ENCODE measurements at places on chromosomes 6 and 20.

DNA sequence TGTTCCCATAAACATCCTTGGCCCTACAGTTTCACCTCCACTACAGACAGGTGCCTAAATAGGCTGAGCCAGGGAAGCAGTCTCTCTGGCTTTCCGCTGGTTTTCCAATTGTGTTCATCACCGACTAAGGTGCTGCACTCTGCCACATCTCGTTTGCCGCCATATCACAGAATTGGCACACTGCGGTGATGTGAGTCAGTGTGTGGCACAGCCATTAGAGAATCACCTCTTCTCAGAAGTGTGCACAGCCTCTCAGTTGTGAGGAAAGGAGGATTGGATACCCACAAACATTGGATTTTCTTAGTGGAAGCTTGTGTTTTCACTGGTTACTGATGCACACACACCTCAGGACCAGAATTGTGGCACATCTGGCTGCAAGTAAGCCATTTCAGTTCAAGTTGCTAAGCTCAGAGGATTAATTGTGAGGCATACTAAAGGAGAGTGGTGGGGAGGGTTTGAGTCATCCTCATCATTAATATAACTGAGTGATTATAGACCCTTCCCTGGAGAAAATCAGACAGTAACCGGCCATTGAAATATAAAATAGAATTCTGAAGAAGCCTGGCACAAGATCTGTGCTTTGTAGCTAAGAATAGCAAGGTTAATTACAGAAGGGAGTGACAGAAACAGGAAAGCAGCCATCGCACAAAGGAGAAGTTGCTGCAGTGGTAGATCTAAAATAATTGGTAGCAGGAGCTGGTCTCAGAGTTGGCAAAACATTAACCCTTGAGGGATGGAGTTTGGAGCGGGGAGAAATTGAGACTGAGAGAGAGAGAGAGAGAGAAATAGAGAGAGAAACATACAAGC is 506.9 kb downstream of the LMBRD1 start:
- DNase-seq: no peak

DNA sequence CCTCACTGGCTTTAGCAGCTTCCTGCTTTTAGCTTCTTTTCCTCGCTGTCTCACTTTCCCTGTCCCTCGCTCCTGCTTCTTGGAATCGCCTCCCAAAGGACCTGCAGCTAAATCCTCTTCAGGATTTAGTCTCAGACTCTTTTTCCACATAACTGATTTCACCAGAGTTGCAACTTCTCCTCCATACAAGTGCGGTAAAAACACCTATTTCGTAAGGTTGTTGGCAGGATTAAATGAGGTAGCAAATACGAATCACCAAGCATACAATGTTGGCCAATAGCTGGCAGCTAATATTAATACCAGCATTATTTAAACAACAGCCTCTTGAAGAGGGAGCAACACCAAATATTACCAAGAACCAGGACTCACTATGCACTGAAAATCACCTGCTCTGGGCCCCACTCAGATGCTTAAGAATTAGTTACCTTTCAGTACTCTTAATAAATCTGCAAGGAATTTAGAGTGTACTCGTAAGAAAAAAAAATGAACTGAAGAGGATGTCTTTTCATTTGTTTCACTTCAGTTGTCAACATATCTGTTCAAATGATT is 123.0 kb downstream of the DTNBP1 start:
- no peak for DNase-seq

- no peak for DNase-seq
Observed at GRCh38 chr20:52410731-52411234, 219.2 kb upstream of the ZFP64 start.

DNA sequence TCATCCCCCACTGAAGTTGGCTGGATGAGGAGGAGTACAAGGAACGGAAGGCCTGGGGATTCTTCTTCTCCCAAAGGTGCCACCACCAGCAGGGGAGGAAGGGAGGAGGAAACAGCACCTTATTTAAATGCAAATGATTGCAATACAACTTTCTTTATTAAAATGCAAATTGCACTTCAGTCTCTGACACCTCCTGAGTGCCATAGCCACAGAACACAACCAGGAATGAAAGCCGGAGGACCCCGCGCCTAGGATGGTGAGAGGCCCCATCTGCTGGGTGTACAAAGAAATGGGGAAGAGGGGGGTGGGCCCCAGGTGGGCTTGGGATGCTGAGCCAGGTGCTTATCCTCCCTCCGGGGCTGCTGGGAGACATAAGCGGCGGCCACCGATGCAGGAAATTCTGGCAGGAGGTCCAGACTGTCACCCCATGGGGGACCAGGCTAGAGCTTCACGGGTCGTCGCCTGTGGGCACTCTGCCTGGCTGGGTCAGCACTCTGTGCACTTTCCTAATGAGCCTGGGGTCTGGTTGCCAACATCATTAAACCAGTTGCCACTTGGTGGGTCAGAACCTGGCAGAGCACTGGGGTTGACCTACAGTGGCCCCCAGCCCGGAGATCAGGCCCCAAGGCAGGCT is 154.2 kb upstream of the MLN start:
- DNase-seq: no peak

DNA sequence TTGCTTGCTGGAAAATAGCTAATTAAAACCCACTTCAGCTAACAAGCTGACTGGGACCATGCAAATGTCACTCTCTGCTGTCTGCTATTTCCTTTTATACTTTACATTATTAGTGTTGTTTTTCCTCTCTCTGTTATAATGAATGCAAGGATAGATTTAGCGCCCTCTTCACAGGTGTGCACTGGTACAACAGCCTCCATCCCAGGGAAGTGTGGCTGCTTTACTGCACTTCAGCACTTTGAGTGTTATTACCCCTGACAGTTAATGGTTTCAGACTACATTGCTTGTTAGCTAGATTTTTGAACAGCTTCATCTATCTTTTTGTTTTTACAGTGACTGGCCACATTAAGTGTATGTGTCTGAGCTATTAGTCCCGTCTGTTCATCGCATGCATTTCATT is 405.7 kb downstream of the RNF144B start:
- DNase-seq: no peak

- no peak for DNase-seq
Observed at GRCh38 chr20:34705397-34706301, 1.5 kb downstream of the TP53INP2 start.

- no peak for DNase-seq
Observed at GRCh38 chr6:29131691-29132090, 23.8 kb downstream of the OR2J3 start.

- DNase-seq: no peak
Observed at GRCh38 chr20:7010527-7010926, 243.0 kb downstream of the BMP2 start.

- DNase-seq: no peak
Observed at GRCh38 chr6:135185483-135185882, 4.4 kb downstream of the MYB start.

DNA sequence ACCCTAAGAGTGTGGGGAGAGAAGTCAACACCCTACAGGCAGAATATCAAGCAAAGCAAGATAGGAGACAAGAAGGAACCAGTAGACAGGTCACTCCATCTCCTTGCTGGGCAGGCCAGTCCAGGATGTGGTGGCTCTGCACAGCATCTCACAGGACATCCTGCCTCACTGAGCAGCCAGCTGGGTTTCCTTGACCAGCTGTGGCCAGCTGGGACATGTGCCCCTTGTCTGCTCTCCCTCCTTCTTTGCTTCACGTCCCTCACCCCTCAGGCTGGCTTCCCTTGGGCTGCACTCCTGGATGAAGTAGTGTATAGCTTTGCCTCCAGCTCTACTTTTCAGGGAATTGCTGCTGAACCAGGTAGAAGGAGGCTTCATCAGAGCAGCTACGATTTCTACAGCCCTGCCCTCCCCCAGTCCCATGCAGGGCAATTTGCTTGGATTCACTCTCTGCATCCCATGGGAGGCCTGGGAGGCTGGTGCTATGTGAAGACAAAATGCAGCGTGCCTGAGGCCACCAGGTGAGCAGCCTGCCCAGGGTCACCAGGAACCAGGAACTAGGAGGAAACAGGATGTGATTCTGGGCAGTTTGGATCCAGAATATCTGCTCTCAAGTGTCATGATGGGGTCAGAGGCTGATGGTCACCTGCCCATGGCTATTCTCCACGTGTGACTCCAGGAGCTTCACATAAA is 110.0 kb upstream of the PMEPA1 start:
- no peak for DNase-seq

- no peak for DNase-seq
Observed at GRCh38 chr6:97462938-97463598, 180.1 kb upstream of the MMS22L start.

- DNase-seq: no peak
Observed at GRCh38 chr6:154613137-154613676, 102.7 kb upstream of the CNKSR3 start.

- DNase-seq: no peak
Observed at GRCh38 chr6:143276436-143276835, 174.1 kb downstream of the ADAT2 start.

GRCh38 chr20:25205277-25206062 is 10.0 kb downstream of the ENTPD6 start:
- DNase-seq: no peak

- no peak for DNase-seq
Observed at GRCh38 chr6:132569170-132569569, 952 bp upstream of the TAAR6 start.

DNA sequence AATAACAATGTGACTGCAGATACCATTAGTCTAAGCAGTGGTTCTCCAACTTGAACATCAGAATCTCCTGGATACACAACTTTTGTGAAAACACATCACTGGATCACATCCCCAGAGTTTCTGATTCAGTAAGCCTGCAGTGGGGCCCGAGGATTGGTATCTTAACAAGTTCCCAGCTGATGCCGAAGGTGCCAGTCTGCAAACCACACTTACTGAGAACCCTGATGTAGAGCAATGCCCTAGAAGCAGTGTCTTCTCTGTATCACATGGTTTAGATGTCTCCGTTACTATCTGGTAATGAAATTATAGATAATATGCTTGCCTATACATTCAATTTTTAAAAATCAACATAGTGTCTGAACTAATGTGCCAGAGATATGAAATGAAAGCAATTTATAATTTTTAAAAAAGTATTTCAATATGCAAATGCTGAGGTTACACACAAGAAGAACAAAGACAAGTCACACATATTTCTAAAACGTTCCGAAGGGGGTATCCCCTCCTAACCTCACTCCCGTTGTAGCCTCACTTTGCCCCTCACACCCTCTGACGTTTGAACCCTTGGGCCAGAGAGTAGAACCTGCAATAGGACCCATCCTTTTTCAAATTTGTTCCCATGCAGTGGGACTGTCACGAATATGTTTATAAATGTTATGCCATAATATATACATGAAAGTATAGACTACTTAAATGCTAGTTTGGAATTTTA is 115.4 kb upstream of the SAMD5 start:
- DNase-seq: no peak

GRCh38 chr20:38755324-38755910 is 7.2 kb downstream of the ACTR5 start:
- no peak for DNase-seq

GRCh38 chr6:34182751-34183531 is 37.1 kb upstream of the GRM4 start:
- DNase-seq: peak; percentile 21

DNA sequence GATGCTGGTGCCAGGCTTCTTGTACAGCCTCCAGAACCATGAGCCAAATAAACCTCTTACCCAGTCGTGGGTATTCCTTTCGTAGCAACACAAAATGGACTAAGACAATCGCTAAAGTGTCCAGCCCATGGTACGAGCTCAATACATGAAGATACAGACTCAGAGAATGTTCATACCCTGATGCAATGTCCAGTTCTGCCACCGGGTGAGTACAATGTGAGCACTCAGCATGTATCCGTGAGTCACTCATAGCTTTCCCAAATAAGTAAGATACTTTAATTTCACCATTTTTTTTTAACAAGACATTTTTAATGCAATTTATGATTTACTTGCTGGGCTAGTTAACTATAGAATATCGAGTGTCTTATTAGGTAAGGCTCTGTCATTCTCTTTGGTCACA is 26.7 kb upstream of the PDE10A start:
- no peak for DNase-seq

GRCh38 chr20:37630993-37631392 is 62.8 kb upstream of the CTNNBL1 start:
- DNase-seq: no peak

GRCh38 chr6:46097366-46097765 is 32.4 kb upstream of the ENPP4 start:
- no peak for DNase-seq

- no peak for DNase-seq
Observed at GRCh38 chr6:40323881-40324634, 263.1 kb downstream of the LRFN2 start.

Data from stimulated activated CD4-positive, alpha-beta T cell treated with anti-CD3 and anti-CD28 coated beads, Interleukin-15, amount 100 ng/mL, for 1 hour (primary cell).